ENCODE measurements at places on chromosomes 6 and 20.

DNA sequence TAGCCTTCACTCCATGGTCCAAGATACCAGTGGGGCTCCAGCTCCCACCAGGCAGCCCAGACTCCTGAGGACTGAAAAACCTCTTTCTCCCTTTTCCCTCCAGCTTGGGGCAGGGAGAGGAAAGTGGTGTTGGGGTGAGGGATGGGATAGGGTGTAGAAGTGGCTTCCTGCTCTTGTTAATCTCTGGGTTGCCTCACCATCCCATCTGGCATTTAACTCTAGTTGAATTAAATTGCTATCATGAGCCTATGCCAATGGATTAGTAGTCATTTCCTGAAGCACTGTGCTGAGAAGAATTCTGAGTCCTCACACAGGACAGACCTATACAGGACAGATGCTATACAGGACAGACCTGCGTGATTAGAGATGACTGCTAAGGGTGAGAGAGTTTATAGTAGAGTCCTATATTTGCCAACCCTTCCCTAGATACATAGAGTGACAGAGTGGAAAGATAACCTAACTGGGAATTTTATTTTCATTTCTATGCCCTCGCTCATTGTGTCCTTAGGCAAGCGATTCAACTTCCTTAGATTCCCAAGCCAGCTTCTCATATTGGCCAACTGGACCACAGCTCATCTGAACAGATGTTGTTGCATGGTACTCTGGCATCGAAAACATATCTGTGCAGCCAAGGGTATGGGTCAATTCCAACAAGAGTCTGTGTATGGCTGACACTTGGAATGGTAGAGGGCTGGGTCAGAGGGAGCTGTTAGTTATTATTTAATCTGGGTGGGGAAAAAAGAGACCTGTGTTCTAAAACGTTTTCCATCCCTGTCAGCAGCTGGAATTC lies 42.8 kb downstream of the MCHR2 start:
- DNase-seq: no peak

GRCh38 chr20:4135385-4136077 lies 120.2 kb upstream of the RNF24 start:
- DNase-seq: no peak

DNA sequence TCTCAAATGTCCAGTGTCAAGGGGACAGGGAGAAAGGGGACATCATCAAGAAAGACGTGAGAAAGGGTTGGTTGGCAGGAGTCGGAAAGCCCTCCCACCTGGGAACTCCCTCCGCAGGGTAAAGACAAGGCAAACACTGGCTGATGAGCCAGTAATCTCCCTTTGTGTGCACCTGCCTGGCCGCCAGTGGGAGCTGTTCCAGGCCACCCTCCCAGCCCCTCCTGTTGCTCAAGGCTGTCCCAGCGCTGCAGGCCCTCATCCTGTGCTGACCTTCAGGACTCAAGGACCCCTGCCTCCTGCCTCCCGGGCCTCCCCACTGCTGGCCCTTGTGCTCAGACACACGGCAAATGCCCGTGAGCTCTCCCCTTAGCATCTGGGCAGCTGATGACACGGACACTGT lies 7.4 kb downstream of the FRMD1 start:
- DNase-seq: no peak

DNA sequence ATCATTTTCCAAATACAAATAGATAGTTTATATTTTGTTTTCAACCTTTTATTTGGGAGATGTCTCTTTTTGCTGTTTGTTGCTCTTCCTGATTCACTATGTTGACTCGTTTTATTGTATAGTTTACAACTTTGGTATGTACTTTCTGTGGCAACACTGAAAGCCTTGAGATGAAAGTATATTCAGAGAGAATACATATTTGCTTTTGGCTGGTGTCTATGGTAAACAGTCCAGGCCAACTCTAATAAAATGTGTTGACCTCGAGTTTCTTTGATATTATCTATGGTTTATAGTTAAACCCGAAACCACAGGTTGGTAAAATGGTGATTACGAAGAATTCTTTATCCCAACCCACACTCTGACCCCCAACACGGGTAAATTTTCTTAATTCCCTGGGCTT lies 919.6 kb upstream of the MAP3K7 start:
- no peak for DNase-seq

DNA sequence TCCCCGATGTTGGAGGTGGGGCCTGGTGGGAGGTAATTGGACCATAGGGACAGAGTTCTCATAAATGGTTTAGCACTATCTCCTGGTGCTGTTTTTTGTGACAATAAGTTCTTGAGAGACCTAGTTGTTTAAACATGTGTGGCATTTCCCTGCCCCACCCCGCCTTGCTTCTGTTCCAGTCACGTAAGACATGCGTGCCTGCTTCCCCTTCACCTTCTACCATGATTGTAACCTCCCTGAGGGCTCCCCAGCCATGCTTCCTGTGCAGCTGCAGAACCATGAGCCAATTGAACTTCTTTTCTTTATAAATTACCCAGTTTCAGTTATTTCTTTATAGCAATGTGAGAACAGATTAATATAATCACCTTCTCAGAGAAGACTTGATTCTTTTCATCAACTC lies 2.5 kb upstream of the RNF144B start:
- DNase-seq: no peak

DNA sequence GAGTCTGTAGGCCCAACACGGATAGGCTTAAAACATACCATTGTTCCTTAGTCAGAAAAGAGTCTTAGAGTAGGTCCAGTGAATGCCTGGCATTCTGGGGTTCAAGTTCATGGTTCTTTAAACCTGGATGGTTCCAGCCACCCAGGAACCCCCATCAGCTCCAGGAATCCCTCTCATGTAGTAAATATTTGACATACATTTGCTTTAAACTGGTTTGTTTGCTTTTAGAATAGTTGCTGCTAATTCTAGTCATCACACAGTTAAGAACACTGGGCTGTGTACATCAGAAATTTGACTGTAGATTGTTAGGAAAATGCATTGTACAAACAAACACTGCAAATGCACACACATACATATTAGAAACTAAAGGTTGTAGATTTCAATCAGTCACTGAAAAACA lies 30.6 kb upstream of the PBOV1 start:
- no peak for DNase-seq

GRCh38 chr6:160455541-160456213 lies 107.5 kb downstream of the SLC22A3 start:
- peak; percentile 61 for DNase-seq

DNA sequence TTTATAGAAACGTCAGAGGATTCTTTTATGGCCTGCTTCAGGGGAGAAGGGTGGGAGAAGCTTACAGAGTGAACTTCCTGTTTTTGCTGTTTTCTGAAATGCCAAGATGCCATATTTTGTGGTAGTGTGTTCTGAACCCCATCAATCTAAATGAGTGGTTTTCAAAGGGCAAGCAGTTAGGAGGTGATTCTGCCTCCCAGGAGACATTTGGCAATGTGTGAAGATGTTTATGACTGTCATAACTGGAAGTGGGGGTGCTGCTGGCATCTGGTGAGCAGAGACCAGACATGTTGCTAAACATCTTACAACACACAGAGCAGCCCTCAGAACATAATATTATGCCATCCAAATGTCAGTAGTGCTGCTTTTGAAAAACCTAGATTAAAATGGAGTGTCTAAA lies 6.0 kb upstream of the PRL start:
- no peak for DNase-seq

- DNase-seq: no peak
Measured at GRCh38 chr6:135283926-135284325, 102.8 kb downstream of the MYB start.

DNA sequence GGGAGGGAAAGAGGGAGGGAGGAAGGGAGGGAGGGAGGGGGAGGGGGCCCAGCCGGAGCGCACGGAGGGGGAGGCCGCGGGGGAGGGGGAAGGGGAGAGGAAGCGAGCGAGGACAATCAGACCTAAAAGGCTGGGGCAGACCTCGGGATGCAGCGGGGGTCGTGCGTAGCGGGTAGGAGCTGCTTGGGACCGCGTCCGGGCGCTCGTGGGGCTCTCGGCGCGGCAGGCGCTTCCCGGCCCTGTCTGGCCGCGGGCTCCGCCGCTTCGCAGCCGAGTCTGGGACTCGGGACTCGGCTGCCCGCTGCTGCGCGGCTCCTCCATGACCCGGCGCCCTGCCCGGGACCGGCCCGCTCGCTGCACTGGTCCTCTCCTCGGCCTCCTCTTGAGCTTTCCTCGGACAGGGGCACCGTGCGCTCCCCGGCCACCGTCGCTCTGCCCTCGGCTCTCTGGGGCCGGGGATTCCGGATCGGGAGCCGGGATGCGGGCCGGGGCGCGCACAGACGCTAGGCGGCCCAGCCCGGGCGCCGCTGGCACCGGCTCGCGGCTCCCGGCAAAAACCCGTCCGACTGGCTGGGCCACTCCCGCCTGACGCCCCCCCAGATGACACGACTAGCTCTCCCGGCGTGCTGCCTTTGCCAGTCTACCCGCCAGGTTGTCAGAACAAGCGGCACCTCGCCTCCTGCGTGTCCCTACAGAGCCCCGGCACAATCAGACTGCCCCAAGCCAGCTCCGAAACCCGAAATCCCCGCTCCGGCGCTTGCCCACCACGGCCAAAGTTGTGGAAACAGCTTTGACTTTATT lies 2.2 kb downstream of the TFAP2A start:
- DNase-seq: no peak

- no peak for DNase-seq
Measured at GRCh38 chr6:31567531-31568370, 4.3 kb upstream of the LTA start.

DNA sequence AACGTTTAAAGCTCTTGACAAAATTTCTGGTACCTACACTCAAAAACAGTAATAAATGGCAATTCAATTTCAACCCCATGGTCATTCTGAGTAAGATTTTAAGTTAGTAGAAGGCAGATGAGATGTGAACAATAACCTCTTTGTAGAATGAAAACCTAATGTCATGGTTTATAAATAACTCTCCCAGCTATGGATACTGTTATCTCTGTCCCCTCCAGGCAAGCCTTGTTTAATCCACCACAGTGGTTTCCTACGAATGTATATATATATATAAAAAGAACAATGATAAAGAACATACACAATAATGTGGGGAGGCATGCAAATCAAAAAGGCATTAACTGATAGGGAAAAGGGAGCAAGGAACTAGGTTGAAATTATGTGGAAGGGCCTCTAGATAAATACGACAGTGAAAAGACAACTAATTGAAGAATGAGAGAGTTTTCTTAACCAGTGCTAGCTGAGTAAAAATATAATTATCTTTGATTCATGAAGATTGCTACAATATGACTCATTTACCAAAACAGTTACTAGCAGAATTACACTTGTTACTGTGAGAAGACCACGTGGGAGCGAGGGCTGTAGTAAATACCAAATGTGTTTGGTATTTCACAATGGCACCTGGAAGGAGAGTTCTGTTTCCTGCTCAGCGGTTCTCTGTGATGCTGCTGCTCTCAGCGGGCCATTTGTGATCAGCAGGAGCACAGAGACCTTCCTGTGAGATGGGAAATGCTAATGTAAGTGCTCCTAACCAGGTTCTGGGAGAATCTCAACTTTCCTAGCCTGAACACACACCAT lies 173.7 kb downstream of the MBOAT1 start:
- peak; percentile 17 for DNase-seq

DNA sequence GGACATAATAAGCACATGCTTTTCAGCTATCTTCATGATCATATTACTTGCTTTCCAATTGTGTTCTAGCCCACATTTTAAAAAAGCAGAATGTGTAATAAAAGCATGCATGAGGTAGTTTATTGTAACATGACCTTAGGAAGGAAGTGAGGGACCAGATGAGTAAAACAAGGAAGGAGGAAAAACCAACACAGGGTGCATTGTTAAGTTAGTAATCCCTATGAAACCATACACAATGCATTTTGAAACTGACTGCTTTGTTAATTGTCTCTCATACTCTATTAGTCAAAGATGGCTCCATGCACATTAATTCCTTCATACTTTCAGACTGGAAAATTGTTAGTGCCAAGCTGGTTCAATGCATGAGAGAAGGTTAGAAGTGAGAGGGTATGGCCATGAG lies 37.7 kb upstream of the CENPW start:
- DNase-seq: no peak

DNA sequence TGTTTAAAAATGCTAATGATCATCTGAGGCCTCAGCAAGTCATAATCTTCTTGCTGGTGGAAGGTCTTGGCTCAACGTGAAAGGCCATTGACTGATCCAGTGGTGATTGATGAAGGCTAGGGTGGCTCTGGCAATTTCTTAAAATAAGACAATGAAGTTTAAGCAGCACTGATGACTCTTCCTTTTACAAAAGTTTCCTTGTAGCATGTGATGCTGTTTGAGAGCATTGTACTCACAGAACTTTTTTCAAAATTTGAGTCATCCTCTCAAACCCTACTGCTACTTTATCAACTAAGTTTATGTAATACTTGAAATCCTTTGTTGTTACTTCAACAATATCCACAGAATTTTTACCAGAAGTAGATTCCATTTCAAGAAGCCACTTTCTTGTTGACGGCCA lies 382.3 kb downstream of the ESR1 start:
- DNase-seq: peak; percentile 27

- no peak for DNase-seq
Measured at GRCh38 chr20:32157611-32158010, 48.1 kb downstream of the TM9SF4 start.

DNA sequence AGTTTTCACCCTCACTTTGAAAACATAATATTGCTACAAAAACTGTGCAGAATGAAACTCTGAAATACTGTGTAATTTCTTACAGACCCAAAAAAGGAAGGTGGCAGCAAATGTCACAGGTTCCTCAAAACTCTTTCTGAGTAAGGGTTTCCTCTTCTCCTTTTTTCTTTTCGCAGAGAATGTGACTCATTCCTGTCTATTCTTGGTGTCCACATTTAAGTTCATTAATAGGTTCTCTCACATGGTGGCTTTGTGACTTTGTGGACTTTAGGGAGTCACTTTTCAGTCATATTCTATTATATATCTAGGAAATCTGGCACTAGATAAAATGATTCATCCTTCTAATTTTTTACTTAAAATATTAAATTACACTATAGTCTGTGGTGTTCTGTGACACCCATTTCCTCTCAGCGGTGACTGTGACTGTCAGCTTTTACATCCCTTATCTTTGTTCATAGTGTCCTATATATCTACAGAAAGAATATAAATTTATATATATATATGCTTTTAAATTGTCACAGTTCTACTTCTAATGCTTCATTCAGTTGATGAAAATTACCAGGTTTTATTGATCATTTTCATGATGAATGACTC lies 126.8 kb upstream of the HCRTR2 start:
- no peak for DNase-seq

- DNase-seq: peak; percentile 90
Measured at GRCh38 chr6:118843685-118844390, 50.1 kb upstream of the ASF1A start.

- no peak for DNase-seq
Measured at GRCh38 chr6:4291453-4292403, 156.4 kb upstream of the ECI2 start.

DNA sequence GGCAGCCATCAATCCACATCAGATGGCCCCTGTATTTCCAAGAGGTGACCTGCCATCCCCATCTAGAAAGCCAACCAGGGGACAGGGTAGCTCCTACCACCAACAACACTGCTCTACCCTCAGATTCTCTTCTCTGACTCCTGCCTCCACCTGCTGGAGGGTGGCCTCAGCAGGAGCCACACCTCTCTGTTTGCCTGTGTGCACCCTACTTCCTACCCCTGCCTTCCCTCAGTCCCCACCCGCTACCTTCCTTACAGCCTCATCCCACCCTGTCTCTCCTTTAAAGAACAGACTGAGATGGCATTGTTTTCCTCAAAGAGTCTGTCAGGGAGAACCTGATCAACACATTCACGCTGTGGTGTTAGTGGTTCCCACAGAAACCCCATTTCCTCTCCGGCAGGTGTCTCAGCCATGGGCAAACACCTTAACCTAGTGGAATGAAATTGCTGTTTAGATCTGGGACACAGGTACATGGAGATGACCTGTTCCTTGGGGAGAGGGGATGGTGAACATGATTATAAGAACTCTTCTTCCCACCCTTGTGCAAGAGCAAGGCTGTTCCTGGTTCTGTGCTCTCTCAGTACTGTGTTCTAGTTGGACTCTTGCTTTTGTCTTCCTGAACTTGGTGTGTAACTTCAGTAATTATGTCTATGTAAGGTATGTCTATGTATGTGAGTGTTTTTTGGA lies 1.8 kb downstream of the ENTPD6 start:
- DNase-seq: no peak

Measured in activated CD4-positive, alpha-beta T cell treated with anti-CD3 and anti-CD28 coated beads, Interleukin-2, Interleukin-4, amounts not matched to agents 100 ng/mL and 50 ng/mL, durations not matched to agents 16 hours and 8 hours (primary cell).